ENCODE measurements at places on chromosomes 1 and 21.

GRCh38 chr1:3777078-3777547 lies 4.6 kb downstream of the SMIM1 start:
- DNase-seq: no peak

- no peak for DNase-seq
Observed at GRCh38 chr1:224170748-224171478, 12.1 kb upstream of the DEGS1 start.

- DNase-seq: no peak
Observed at GRCh38 chr21:33300701-33301631, 23.8 kb upstream of the IFNAR1 start.

- DNase-seq: no peak
Observed at GRCh38 chr1:162530307-162530987, 31.1 kb upstream of the UAP1 start.

- DNase-seq: no peak
Observed at GRCh38 chr1:48878191-48878940, 101.7 kb upstream of the BEND5 start.

Data from NCI-H1930 (cell line).